ENCODE measurements at places on chromosomes 11 and 22.

GRCh38 chr11:71119656-71120269, 132.6 kb downstream of the SHANK2 start:
- no peak for DNase-seq

GRCh38 chr11:46601129-46601528, 7.3 kb upstream of the AMBRA1 start:
- DNase-seq = no peak

DNA sequence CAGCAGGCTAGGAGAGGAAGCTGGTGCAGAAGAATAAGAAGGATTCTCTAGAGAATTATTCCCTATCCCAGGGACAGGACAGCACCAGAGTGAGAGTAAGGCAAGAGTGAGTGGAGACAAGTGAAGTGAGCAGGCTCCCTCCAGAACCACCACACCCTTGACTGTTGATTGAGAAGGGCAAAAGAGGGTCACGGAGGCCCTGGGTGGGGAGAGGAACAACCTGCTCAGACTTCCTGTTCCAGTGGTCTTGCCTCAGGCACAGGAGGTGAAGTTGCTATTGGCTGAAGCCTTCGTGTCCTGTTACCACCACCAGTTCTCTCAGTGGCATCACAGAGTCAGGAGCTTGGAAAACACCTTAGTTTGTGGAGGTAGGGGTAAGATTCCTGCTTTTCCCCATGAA, 51.7 kb upstream of the CCDC89 start:
- DNase-seq = no peak

GRCh38 chr11:36270701-36271100, 18.5 kb downstream of the COMMD9 start:
- DNase-seq = no peak

- DNase-seq = peak; percentile 29
These were observed 24.0 kb downstream of the TRIM66 start for GRCh38 chr11:8658321-8659057.

- DNase-seq = no peak
These were observed at the start of gene P4HA3 for GRCh38 chr11:74311352-74311926. P4HA3 (minus strand) TSS chr11:74311640; CDS start chr11:74311611, 29 bp downstream.

- no peak for DNase-seq
These were observed 22.5 kb upstream of the SMIM35 start for GRCh38 chr11:118109231-118109630.

GRCh38 chr11:128837627-128838026, 29.5 kb downstream of the KCNJ1 start:
- no peak for DNase-seq

- DNase-seq = no peak
These were observed 44.7 kb downstream of the TMEM123 start for GRCh38 chr11:102407901-102408300.

- DNase-seq = no peak
These were observed 67.5 kb upstream of the IGLL5 start for GRCh38 chr22:22820076-22820475.

DNA sequence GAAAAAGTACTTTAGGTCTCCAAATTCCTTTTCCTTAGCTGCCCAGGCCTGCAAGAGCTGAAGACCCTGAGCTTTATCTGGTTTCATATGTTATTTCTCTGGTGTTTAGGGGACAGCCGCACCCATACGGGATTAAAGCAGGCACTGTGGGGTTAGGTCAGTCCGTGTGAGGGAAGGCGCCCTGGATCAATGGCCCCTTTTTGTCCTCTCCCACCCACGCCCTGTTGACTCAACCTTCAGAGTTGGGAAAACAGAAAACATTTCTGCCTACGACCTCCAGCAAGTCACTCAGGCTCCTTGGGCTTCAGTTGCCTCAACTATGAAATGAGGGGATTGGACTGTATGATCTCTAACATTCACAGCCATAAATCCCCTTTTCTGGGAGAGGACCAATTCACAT, 55.2 kb upstream of the BARX2 start:
- no peak for DNase-seq

DNA sequence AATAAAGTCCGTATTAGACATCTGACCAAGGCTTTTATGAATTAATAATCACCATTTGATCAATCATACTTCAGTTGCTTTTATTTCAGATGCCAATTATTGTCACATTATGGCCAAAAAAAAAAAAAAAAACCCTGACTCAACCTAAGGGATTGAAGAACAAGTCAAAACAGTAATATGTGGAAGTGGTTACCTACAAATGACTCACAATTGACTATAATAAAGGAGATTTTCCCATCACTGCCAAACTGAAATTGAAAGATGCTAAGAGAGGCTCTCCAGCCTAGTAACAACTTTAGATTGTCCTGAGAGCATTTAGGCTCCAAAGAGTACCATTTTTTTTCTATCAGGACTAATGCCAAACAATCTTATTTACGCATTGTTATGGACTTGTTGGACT, 35.2 kb downstream of the SOX6 start:
- no peak for DNase-seq

GRCh38 chr22:43446037-43446803, 34.4 kb downstream of the MPPED1 start:
- no peak for DNase-seq

DNA sequence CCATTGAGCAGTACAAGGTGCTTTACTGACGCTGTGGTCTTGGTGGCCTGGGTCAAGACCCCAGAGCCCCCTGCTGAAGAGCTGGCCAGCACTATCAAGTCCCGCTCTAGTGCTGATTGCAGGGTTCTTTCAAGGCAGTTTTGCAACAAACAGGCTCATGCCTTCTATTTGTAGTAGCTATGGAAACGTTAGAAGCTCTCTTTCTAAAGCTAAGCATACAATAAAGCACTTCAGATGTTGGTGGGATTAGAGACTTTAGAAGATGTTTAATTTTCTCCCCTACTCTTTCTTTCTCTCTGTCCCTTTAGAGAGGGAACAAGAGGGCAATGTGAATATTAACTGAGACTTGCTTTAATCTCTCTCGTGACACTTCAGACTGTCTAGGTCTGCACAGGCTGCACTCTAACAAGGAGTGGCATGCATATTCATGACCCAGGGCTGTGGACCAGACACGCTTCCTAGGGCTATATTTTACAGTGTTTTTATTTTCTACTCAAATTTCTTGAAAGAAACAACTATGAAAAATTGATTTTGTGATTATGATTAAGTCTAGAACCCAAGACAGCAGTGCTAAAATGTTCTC, 138.6 kb downstream of the WNT7B start:
- DNase-seq = no peak

DNA sequence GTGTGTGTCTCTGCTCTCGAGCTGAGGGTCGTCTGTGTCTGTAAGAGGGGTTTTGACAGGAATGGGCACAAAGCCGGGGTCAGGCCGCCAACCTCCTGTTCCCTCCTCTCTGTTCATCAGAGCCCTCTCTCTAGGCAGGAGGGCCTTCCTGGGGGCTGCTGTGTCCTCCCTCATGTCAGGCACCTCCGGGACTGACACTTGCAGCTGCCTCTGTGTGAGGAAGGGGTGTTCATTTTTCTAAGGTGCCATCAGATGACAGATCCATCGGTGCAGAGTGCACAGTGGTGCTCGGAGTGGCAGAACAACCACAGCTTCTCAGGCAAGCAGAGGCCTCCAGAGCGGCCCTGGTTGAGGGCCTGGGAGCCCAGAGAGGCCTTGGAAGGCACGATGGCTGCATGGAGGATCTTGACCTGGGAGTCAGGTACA, 265.4 kb upstream of the B3GAT1 start:
- no peak for DNase-seq

GRCh38 chr11:122697636-122698167, 42.2 kb downstream of the UBASH3B start:
- DNase-seq = no peak

DNA sequence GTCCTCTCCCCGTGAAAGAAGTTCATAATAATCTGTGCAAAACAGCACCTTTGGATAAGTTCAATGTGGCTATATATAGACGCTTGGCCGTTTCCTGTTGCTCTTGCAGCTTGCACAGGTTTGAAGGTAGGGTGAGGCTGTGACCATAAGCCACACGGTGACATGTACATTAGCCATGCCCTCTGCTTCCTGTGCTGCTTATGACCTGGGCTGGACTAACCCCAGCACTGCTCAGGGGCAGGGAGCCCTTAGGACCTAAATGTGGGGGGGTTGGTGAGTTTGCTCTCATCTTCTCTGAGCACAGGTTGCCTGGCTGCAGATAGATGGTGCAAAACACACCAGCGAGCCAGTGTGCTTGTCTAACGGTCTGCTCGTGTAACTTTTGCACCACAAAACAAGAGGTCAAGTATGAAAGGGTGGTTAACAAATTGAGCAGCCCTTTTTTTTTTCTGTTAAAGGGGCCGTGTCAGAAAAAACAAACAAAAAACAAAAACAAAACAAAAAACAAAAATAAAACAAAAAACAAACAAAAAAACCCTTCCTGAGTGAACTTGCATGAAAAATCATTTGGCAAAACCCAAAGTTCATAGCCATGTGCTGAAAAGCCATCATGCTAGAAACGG, 37.3 kb downstream of the FLI1 start:
- DNase-seq = no peak

GRCh38 chr22:49226096-49226495, 601.6 kb downstream of the BRD1 start:
- no peak for DNase-seq

GRCh38 chr11:26841818-26842473, 120.1 kb upstream of the SLC5A12 start:
- DNase-seq = peak; percentile 84

GRCh38 chr11:133399855-133400625, 132.3 kb downstream of the OPCML start:
- DNase-seq = no peak

- DNase-seq = no peak
These were observed at the start of gene TMEM121B for GRCh38 chr22:17121233-17122195. TMEM121B (minus strand) TSS chr22:17121360; CDS start chr22:17121127, 233 bp downstream.

DNA sequence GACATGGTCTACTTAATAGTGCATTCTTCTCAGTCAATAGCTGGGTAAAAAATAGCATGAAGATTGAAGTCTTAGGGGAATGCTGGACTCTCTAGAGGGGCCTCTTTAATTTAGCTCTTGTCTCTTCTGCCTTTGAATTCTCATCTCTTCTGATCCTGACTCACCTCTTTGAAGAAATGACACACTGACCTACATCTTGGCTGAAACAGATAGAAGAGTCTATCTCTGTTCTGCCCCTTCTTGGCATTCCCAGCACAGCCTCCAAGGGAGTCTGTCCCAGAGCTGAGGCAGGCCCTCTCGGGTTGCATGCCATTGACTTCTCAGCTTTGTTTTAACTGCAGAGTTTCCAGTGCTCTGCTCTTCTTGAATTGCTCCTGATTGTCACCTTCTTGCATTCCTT, 55.7 kb downstream of the PTPRJ start:
- no peak for DNase-seq

DNA sequence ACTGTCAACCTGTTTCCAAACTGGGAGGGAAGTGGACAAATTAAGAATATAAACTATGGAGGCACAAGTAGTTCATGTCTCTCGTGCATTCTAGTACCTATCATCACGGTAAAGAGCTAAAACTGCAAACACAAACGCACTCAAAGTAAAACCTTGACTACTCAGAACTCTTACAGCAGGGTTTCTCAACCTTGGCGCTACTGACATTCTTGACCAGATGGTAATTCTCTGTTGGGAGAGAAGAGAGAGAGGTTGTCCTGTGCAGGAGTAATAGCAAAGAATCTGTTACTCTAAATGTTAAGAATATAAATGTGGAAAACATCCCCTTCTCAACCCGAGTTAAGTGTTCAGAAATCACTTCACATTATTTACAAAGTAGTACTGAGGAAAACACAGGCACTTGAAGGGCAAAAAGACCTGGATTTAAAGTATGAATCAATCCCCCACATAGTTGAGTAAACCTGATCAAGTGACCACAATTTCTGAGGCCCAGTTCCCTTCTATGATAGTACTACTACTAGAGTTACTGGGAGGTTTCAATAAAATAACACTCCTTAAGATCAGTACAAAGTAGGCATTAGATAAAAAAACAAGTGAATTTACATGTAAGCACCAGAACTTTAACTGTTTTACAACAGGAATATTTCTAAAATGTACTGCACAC, 73.1 kb upstream of the ARHGAP32 start:
- DNase-seq = no peak

DNA sequence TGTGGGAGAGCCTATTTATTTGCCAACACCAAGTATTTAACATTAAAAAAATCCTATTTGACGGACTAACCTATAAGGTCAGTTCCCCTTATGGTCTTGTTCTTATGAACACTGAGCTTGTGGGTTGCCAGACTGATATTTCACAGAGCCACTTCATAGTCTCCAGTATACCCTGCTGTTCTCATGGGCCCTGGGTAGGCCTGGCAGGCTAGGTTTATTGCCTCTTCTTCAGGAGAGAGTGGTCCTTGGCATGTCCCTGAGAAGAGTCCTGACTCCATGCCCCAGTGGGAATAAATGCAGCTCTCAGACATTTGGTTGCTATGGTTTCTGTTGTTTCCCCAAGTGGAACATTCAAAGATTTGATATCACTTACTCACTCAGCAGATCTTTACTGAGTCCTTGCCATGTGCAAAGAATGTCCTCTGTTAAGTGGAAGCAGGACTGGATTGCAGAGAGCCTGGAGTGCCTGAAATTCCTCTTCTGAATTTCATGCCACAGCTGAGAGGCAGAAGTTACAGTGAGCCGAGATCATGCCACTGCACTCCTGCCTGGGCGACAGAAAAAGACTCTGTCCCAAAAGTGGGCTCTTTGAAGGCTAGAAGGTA, 15.7 kb downstream of the SLC5A1 start:
- no peak for DNase-seq

DNA sequence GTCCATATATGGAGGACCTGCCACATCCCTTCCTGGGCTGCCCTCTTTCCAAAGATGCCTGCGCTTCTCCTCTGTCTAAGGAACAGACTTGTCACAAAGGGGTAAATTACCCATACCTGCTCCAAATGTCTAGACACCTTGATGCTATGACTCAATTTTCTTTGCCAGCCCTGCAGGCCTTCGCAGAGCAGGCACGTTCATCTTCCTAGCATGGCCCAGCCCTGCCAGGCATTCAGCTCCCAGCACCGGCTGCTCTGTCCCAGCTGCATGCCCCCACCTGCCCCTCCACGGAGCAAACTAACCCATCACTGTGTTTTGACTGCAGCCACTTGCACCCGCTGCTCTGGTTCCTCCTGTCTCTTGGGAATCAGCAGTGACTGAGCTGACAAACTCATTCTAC, 526.1 kb downstream of the MIAT start:
- DNase-seq = no peak

DNA sequence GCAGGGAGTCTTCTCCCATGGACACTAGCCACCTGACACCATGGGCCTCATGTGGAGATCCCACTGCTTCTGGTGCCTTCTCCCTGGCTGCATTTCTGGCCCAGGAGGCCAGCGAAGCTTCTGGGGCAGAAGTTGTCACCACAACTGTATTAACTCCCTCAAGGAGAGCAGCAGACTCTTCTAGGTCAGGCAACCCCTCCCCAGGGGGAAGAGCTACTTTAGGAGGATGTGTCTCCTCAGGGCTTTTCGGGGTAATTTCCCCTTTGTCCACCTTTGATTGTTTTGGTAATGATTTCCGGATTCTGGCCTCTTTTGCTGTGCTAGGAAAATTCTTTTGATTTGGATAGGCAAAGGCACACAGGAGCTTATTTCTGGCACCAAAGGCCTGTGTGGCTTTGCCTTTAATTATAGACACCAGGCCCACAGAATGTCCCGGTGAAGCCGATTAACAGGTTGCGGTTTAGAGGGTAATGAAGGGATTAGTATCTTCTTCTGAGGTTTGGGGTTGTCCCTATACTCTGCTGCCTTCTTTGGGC, 8.9 kb upstream of the UCP2 start:
- DNase-seq = no peak
